ENCODE measurements at places on chromosomes 4 and X.

GRCh38 chrX:123971982-123972381 is 10.5 kb downstream of the STAG2 start:
- no peak for DNase-seq

- DNase-seq = no peak
Observed at GRCh38 chrX:850471-850916, 219.9 kb downstream of the SHOX start.

DNA sequence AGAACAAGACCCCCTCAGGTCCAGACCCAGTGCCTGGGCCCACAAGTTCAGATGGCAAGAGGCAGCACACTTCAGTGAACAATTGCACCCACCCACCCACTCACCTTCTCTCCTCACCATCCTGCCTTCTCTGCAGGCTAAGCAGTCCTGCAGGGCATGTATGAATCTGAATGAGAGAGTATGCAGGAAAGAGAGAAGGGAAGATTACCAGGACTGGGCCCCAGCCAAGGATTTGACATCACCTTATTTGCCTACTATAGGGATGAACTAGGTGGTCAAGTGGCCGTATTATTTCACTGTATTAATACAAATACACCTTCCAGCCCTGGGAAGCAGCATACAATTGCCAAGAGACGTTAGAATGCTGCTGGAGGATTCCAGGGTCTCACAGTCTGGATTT is 2.1 kb upstream of the ZNF141 start:
- DNase-seq = no peak

DNA sequence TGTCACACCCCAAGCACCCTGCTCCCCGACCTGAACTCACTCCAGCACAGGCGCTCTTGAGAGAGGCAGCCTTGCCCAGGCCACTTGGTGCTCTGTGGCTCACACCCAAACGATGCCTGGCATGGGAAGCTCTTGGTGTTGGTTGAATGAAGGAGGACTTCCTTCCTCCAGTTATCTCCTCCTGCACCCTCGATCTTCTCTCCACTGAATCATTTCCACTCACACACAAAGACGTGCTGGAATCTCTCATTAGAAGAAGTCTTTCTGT is 90.5 kb upstream of the TRIM2 start:
- DNase-seq = no peak

- DNase-seq = peak; percentile 95
Observed at GRCh38 chr4:176320340-176320975, 692 bp downstream of the SPCS3 start.

DNA sequence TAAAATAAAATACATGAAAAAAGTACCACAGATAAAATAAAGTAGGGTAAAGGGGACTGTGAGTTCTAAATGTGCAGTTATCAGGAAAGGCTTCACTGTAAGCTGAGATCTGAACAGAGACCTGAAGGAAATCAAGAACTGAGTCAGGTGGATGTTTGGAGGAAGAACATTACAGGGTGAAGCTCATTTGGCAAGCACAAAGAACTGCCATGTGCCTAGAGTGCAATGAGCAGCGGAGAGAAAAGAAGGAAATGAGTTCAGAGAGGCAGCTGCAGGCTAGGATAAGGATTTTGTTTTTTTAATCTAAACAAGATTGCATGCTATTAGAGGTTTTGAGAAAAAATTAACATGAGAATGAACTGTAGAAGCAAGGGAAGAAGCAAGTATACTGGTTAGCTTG is 373.1 kb downstream of the STPG2 start:
- DNase-seq = no peak

- no peak for DNase-seq
Observed at GRCh38 chrX:123449335-123449734, 265.3 kb downstream of the GRIA3 start.

DNA sequence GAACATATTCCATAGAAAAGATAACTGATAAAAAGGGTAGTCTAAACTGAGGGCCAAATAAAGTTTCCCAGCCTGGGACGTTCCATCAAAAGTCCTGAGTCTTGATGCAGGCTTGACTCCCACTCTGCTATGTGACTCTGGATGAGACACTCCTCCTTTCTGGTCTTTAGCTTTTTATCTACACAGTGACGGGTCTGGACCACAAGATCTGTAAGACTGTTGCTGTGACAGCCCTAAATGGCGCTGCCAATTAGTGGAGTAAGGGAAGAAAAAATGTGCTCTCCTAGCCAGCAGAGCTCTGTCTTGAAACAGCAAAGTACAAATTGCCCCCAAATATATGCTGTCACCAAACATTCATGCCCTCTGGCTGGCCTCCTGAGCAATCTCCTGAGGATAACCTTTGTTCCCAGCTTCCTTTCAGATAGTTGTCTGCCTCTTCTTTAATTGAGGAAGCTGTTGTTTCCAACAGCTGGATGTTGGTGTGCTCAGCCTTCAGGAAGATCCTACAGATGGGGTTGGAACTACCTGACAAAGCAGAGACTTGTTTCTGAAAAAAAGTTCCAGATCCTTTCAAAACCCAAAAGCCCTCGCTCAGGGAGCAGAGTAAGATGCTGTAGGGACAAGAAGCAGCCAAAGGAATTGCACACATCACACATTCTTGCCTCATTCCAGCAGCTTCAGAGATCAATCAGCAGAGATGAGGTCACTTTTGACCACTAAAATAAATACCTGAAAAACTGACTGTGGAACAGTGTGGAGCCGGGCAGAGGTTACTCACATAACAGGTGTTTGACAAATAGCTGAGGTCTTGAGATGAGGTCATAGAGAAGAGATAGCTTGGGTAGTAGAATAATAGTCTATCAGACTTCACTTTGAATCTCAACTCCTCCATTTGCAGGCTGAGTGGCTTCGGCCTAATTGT is 383.4 kb upstream of the FGF13 start:
- DNase-seq = no peak

DNA sequence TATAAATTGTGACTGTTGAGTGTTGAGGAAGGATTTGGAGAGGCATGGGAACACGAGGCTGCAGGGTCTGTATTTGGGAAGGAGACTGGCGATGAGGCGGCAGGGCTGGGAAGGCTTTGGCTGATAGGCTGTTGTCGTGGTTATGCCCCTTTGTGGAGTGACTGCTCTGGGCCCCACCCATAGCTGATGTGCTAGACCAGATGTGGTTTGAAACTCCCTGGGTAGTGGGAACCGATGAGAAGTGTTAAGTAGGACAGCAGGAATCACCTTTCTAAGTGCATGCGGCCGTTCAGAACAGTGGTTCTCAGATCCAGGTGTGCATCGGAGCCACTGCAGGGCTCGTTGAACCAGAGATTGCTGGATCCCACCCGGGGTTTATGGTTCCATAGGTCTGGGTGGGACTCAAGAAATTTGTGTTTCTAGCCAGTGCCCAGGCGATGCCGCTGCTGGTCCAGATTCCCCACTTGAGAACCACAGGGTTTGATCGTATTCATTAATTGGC is 42.3 kb downstream of the TBC1D14 start:
- DNase-seq = no peak

GRCh38 chr4:16607241-16608066 is 291.0 kb downstream of the LDB2 start:
- DNase-seq = no peak

DNA sequence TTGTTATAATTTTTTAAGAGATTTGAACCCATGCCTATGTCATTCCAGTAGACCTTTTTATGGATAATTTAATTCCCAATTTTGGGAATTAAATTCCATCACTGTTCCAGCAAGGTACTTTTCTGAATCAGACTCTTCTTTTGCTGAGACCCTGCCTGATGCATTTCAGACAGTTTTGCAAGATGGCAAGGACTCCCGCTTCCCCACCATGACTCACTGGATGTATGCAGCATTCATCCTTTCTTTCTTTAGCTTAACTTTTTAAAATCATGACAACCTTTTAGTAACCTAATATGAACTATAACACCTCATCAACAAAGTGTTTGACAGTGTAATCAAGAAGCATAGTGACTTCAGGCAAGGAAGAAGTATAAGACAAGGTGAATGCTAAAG is 178.1 kb upstream of the LEF1 start:
- no peak for DNase-seq

DNA sequence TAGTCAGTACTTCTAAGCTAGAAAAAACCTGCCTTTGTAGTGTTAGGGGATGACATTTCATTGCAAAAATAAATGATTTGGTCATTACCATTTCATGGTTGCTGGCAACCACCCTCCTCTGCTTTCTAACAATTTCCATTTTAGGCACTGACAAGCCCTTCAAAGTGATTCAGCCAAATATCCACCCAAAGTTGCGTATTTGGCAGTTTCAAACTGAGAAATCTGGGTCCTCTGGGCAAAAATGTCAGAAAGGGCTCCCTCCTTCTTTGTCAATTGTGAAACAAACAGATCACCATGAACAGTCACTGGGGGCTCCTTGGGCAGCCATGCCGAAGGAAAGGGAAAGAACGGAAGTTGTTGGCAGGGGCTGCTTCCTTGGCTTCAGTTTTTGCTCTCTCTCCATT is 33.0 kb downstream of the PLAC1 start:
- no peak for DNase-seq

- DNase-seq = peak; percentile 47
Observed at GRCh38 chrX:87517571-87518141, at the start of gene KLHL4. Gene KLHL4 (plus strand): TSS chrX:87517802. CDS start chrX:87517894, 92 bp downstream.

- DNase-seq = no peak
Observed at GRCh38 chr4:1080432-1080831, 32.9 kb downstream of the RNF212 start.

DNA sequence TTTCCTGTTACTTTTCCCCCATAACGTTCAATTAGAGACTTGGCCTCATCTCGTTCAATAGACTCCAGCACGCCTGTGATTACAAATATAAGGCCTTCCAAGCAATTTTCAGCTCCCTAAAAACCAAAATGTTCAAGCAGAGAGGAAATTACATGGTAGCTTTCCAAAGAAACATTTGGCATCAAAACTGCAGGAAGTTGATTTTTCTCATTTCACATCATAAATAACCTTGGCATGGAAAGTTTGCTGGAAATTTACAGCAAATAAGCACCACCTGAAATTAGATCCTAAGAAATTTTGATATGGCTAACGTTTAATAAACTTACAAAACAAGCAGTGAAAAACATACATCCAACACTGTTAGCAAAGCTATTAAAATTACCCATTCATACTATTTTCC is 53.3 kb downstream of the RFC1 start:
- no peak for DNase-seq

All from muscle of back (tissue), 13 donors.